ENCODE measurements at places on chromosomes 11 and 22. TPM values are rescaled to one million over a fixed set of nuclear protein-coding genes. Genes with fewer than 3 reads are reported as not detected.

DNA sequence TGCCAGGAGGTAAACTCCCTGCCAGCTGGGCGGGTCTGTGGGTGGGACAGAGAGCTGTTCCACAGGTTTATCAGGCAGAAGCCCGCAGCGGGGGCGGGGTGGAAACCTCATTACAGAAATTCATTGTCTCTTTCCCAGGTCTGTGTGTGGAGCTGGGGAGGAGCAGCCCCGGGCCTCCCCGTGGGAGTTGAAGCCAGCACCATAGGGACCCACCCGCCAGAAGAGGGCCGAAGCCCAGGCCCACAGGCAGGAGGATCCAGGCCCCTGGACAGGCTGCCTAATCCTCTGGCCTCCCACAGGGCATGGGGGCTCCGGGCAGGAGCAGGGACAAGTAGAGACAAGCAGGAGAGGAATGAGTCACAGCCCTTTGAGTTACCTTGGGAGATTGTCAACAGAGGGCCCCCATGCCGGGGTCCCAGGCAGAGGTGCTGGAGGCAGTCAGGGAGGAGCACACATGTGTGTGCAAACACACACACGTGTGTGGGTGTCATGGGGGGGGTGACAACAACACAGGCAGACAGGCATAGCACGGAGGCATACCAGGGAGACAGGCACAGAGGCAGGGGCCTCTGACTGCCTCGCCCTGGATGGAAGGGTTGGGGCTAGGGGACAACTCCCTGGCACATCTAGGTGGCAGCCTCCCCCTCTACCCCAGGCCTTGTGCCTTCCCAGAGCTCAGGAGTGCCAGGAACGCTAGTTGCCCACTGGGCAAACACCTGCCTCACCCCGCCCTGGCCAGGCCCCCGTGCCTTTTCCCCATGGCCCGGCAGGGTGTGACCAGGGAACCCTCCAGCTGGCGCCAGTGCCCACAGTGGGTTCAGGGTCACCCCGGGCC lies 1.4 kb downstream of the CDC42BPG start:
- DNase-seq = no peak
- H3K27me3 ChIP-seq = no peaks in the 10 kb centered on the region
- H3K36me3 ChIP-seq = no peaks in the 10 kb centered on the region
- H3K4me1 ChIP-seq = peaks cover 16% of the 10 kb centered on the region
- H3K4me3 ChIP-seq = no peak overlapping the region

- H3K27me3 ChIP-seq = no peaks in the 10 kb centered on the region
- no peaks in the 10 kb centered on the region for H3K36me3 ChIP-seq
- no peaks in the 10 kb centered on the region for H3K4me1 ChIP-seq
- no peak overlapping the region for H3K4me3 ChIP-seq
- H3K27ac ChIP-seq = no peak overlapping the region
- DNase-seq = no peak
These were observed 318.5 kb downstream of the JRKL start for GRCh38 chr11:96708219-96708878.

DNA sequence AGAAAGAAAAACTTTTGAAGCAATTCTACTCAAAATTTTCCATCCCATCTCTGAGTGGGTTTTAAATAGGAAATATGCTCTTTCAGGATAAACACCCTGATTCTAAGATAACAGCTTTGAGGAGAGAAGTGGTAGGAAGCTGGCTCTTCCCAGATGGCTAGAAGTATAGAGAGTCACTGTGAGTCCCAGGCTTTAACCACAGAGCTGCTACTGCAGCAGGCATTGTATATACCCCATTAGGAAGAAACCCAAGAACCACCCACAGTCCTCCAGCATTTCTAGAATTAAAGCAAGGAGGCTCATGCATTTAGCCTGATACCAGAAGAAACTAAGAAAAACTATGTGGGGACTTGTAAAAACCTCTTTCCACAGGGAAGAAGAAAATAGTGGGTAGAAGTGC lies 1405.6 kb upstream of the TENM4 start:
- no peaks in the 10 kb centered on the region for H3K27me3 ChIP-seq
- H3K4me1 ChIP-seq = peaks cover 7% of the 10 kb centered on the region
- no peak overlapping the region for H3K27ac ChIP-seq
- DNase-seq = no peak

GRCh38 chr11:61294717-61295595 lies at the start of gene VWCE:
TSS of gene VWCE (minus strand) at chr11:61295316. CDS start at chr11:61295037, 279 bp downstream.
- no peaks in the 10 kb centered on the region for H3K27me3 ChIP-seq
- H3K4me1 ChIP-seq = peaks cover 28% of the 10 kb centered on the region
- peak within 1 kb of the TSS; percentile 70 for H3K4me3 ChIP-seq
- H3K27ac ChIP-seq = peak within 1 kb of the TSS; percentile 67

DNA sequence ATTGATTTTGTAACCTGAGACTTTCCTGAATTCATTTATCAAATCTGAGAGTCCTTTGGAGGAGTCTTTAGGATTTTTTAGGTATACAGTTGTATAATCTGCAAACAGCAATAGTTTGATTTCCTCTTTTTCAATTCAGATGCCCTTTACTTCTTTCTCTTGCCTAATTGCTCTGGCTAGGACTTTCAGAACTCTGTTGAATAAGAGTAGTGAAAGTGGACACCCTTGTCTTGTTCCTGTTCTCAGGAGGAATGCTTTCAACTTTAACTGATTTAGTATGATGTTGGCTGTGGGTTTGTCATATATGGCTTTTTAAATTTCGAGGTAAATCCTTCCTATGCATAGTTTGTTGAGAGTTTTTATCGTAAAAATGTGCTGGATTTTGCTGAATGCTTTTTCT lies 227.4 kb downstream of the CSNK2A3 start:
- H3K4me3 ChIP-seq = no peak overlapping the region
- no peaks in the 10 kb centered on the region for H3K4me1 ChIP-seq
- no peaks in the 10 kb centered on the region for H3K27me3 ChIP-seq
- H3K27ac ChIP-seq = no peak overlapping the region
- H3K36me3 ChIP-seq = no peaks in the 10 kb centered on the region

DNA sequence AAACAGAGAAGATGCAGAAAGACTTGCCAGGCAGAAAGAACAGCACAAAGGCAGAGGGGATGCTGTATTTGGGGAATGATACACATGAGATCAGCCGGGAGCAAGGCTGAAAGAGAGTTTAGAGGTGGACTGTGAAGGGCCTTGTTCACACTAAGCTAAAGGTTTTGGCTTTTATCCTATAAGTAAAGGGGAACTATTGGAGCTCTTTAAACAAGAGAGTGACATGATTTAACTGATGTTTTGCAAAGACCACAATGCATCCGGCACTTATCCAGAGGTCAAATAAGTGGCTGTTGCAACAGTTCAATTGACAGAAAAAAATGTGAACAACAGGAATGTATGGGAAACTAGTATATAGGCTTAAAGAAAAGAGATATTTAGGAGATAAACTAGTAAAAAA lies 64.7 kb upstream of the RRAS2 start:
- H3K4me1 ChIP-seq = no peaks in the 10 kb centered on the region
- DNase-seq = no peak
- no peak overlapping the region for H3K27ac ChIP-seq
- H3K4me3 ChIP-seq = no peak overlapping the region

GRCh38 chr11:64791781-64792291 lies 11.2 kb downstream of the MAP4K2 start:
- DNase-seq = no peak
- H3K27ac ChIP-seq = no peak overlapping the region
- no peaks in the 10 kb centered on the region for H3K27me3 ChIP-seq

- peaks cover 11% of the 10 kb centered on the region for H3K4me1 ChIP-seq
- H3K4me3 ChIP-seq = peak overlapping the region; percentile 96
- no peak for DNase-seq
- peaks cover 27% of the 10 kb centered on the region for H3K36me3 ChIP-seq
- no peaks in the 10 kb centered on the region for H3K27me3 ChIP-seq
These were observed 790 bp downstream of the RAB1B start for GRCh38 chr11:66268952-66269905.

DNA sequence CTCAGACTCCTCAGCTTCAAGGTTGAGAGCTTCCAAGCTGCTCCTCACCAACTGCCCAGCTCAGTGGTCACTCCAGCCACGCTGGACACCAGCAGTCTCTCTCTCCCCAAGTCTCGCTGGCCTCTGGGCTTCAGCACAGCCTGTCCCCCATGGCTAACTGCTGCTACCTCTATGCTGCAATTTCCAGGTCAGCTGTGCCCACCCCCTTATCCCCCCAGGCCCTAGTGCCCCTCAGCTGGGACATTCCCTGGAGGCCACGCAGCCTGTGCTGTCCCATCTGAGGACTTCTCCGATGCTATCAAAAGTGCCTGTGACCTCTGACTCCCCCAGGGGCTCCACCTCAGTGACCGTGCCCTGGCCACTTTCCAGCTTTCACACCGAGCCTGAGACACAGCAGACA lies 37.5 kb upstream of the PHF21B start:
- no peak overlapping the region for H3K4me3 ChIP-seq
- H3K27ac ChIP-seq = no peak overlapping the region
- no peaks in the 10 kb centered on the region for H3K27me3 ChIP-seq

DNA sequence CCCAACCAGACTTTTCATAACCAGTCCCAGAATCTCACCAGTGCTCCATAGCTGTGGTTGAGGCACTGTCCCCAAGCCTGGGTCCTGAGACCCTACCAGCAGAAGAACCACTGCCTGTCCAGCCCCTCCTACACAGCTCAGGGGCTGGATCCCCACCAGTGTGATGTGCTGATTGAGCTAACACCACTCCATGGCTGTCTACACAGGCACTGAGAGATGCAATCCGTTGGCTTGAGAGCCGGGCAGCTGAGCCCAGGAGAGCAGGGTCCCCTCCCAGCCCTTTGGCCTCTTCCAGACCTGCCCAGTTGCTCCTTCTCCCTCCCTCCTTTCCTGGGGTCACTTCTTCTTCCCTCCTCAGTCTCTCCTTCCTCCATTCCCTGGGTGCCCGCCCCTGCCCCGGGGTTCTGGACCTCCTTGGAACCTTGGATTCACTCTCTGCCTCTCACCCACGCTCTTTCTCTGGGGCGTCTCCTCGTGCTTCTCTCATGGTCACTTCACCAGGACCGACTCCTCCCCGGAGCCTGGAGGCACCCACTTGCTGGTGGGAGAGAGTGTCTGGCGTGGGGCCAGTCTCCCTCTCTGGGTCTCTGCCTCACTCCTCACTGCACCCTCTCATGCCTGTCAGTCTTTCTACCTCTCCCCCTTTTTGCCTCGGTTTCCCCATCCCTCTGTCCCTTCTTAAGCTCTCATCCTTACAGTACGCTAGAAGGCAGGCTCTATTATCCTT lies 706 bp upstream of the SCYL1 start:
- peaks cover 25% of the 10 kb centered on the region for H3K4me1 ChIP-seq
- no peak for DNase-seq
- H3K36me3 ChIP-seq = no peaks in the 10 kb centered on the region
- peak overlapping the region; percentile 44 for H3K4me3 ChIP-seq
- no peaks in the 10 kb centered on the region for H3K27me3 ChIP-seq
- peak overlapping the region; percentile 17 for H3K27ac ChIP-seq

GRCh38 chr11:11937433-11937832 lies 71.0 kb downstream of the DKK3 start:
- no peak overlapping the region for H3K4me3 ChIP-seq
- no peak overlapping the region for H3K27ac ChIP-seq
- H3K4me1 ChIP-seq = no peaks in the 10 kb centered on the region
- H3K36me3 ChIP-seq = peaks cover 12% of the 10 kb centered on the region
- H3K27me3 ChIP-seq = no peaks in the 10 kb centered on the region
- no peak for DNase-seq

DNA sequence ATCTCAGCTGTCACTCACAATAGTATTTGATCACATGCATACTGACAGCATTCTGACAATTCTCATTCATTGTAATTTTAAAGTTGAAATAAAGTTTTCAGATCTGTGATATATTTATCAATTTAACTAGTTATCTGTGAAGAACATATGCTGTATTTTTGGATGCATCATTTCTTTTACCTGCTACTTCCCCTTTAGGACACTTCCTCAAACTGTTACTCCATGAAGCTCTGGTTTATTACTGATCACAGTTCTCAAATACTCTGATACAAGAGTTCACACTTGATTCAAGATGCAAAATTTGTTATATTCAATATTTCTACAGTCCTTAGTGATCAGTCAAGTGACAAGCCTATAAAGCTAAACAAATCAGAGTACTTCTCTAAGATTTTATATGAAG lies 1655.2 kb downstream of the LRRC4C start:
- H3K36me3 ChIP-seq = no peaks in the 10 kb centered on the region
- DNase-seq = no peak
- H3K4me1 ChIP-seq = no peaks in the 10 kb centered on the region
- H3K27ac ChIP-seq = no peak overlapping the region
- no peaks in the 10 kb centered on the region for H3K27me3 ChIP-seq

DNA sequence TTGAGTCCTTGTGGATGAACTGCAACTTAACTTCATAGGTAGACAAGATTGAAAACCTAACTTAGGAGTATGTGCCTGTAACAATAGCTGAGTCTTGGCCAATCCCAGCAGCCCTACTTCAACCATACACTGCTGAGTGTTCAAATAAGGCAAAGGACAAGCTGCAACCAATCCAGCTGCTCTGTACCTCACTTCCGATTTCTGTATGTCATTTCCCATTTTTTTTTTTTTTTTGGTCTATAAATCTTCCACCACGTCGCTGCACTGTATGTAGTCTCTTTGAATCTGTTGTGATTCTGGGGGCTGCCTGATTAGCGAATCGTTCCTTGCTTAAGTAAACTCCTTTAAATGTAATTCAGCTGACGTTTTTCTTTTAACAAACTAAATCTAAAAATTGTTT lies 35.4 kb upstream of the FLI1 start:
- H3K36me3 ChIP-seq = no peaks in the 10 kb centered on the region
- H3K27me3 ChIP-seq = no peaks in the 10 kb centered on the region
- DNase-seq = no peak
- H3K27ac ChIP-seq = no peak overlapping the region
- no peak overlapping the region for H3K4me3 ChIP-seq
- H3K4me1 ChIP-seq = no peaks in the 10 kb centered on the region

GRCh38 chr11:77723024-77723423 lies 85.4 kb upstream of the CLNS1A start:
- H3K4me3 ChIP-seq = no peak overlapping the region
- DNase-seq = no peak
- H3K4me1 ChIP-seq = peaks cover 14% of the 10 kb centered on the region
- no peak overlapping the region for H3K27ac ChIP-seq

- peaks cover 10% of the 10 kb centered on the region for H3K4me1 ChIP-seq
- DNase-seq = no peak
- H3K27me3 ChIP-seq = no peaks in the 10 kb centered on the region
- H3K27ac ChIP-seq = no peak overlapping the region
These were observed 6.3 kb upstream of the ZC3H12C start for GRCh38 chr11:110086892-110087309.

GRCh38 chr11:11409224-11409623 lies 56.2 kb upstream of the CSNK2A3 start:
- no peaks in the 10 kb centered on the region for H3K27me3 ChIP-seq
- H3K27ac ChIP-seq = no peak overlapping the region
- H3K36me3 ChIP-seq = no peaks in the 10 kb centered on the region
- H3K4me1 ChIP-seq = peaks cover 5% of the 10 kb centered on the region
- no peak overlapping the region for H3K4me3 ChIP-seq

- DNase-seq = no peak
- peaks cover 39% of the 10 kb centered on the region for H3K4me1 ChIP-seq
- no peaks in the 10 kb centered on the region for H3K27me3 ChIP-seq
- H3K36me3 ChIP-seq = peaks cover 2% of the 10 kb centered on the region
- H3K4me3 ChIP-seq = no peak overlapping the region
These were observed 13.4 kb downstream of the NEAT1 start for GRCh38 chr11:65435981-65436411.

SYT8 gene
- total RNA-seq = 0.19 TPM

OR5A1 gene
- not detected for total RNA-seq

UBQLNL gene
- 0.33 TPM for total RNA-seq

FDXACB1 gene
- 7.4 TPM for total RNA-seq

All from GM12878 (cell line).